ENCODE measurements at places on chromosomes 4 and X.

DNA sequence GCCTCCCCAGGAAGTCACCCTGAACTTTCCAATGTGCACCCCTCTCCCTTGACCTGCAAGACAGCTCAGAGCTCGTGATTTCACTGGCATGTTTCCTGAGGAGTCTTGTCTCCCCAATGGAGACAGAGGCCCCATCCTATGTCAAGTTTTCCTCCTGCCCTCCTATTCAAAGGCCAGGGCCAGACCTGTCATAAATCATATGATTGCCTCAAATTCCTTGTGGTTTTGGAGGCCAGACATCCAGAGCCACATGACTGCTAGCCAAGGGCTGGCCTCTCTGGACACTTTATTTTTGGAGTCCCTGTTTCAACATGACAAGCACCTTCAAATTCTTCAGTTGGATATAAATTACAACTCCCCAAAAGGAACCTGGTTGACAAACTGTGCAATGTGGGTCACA lies 76.0 kb upstream of the TFDP3 start:
- no peak for DNase-seq

DNA sequence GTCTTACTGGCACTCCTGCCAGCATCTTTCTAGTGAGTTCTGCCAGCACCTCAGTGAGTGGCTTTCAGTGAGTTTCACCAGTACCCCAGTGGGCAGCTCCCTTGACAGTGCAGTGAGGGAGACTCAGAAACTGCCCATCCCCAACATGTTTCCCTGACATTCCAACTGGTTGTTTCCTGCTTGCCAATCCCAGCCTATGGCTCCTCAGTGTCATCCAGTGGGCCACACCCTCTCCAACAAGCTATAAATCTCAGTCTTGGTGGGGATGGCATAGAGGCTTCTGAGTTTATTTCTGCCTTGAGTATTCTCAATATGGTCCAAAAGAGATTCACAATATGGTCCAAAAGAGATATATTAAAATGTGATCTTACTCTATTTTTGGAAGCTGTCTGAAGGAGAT lies 461.2 kb upstream of the NR3C2 start:
- DNase-seq: no peak

- DNase-seq: no peak
Measured at GRCh38 chr4:8591626-8592365, 769 bp upstream of the CPZ start.

DNA sequence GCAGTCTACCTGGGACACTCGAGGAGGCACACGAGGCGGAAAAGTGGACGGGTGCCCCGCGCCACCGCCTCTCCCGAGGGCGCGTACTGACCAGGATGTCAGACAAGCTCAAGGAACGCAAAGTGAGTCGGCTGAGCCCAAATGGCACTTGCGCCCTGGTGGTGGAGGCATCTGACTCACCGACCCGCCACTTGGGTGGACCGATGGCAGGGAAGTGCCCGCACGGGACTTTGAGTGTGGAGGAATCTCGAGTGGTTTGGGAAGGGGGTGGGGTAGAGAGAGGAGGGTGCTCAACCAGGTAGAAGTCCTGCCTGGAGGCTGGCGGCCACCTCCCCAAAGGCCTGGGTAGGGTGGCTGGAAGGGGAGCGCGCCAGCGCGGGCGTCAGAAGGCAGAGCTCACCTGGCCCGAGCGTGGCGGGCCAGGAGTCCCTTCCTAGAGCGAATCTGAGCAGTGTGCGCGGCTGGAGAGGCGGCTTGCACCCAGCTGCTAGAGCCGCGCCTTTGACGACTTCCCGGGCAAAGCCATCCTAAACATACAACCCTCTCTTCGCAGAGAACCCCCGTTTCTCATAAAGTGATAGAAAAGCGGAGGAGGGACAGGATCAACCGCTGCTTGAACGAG lies 655 bp downstream of the HELT start:
- DNase-seq: no peak

DNA sequence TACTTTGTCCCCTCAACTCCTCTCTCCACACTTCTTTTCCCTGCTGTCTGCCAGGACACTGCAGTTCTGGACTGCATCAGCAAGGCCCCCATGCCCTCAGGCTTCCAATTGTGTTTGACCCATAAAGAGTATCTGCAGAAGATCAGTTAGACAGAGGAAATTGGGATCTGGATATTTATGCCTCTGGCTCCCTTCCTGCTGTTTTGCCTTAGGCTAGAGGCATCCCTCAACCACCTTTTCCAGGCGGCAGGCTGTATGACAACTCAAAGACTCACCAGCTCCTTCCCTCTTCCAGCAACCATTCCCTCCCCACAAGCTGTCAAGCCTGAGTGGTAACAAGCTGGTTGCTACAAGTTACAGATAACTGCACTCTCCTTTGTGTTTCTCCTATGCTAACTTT lies 66.4 kb upstream of the NDP start:
- no peak for DNase-seq

GRCh38 chrX:68934922-68935321 lies 106.1 kb downstream of the EFNB1 start:
- no peak for DNase-seq

GRCh38 chrX:31449965-31450364 lies 378.1 kb upstream of the FTHL17 start:
- DNase-seq: no peak

- DNase-seq: no peak
Measured at GRCh38 chrX:74351760-74352159, 47.8 kb downstream of the ZCCHC13 start.

DNA sequence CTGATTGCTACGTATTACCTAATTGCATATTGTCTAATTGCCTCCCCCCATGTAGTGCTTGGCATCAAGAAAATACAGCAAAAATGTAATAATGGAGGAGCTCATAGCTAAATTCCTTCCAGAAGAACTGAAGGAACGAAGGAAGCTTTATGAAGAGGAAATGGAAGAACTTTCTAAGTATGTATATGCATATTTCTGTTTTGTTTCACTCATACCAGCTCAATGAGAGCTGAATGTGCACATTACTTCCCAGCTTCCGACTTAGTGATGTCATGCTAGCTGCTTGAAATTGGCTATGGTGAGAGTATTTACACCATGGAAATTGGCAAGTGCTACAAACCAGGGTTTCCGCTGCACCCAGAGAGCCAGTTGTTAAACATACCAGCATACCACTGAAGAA lies 34.7 kb downstream of the LONRF3 start:
- DNase-seq: no peak

GRCh38 chr4:100823066-100823992 lies 305.5 kb upstream of the EMCN start:
- DNase-seq: no peak

GRCh38 chrX:69126642-69127041 lies 38.6 kb downstream of the PJA1 start:
- DNase-seq: no peak

GRCh38 chr4:137707626-137708025 lies 175.3 kb upstream of the PCDH18 start:
- DNase-seq: no peak

GRCh38 chr4:74590476-74590875 lies 145.5 kb downstream of the AREG start:
- DNase-seq: no peak

DNA sequence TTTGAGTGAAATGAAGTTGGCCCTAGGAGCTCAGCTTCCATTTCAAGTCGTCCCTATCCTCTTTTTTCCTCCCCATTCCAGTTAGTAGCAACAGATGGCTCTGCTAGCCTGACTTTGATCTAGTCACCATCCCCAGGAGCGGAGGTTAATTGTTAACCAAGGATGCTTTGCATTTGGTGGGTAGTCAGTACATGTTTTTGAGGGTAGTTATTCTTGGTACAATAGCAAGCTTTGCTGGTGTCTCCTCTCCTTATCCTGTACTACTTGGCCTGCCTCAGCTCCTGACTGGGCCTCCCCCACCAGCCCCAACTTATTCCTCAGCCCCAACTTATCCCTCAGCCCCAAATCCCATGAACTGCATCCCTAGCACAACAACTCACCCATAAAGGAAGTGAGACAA lies 14.8 kb upstream of the RTL5 start:
- DNase-seq: no peak

DNA sequence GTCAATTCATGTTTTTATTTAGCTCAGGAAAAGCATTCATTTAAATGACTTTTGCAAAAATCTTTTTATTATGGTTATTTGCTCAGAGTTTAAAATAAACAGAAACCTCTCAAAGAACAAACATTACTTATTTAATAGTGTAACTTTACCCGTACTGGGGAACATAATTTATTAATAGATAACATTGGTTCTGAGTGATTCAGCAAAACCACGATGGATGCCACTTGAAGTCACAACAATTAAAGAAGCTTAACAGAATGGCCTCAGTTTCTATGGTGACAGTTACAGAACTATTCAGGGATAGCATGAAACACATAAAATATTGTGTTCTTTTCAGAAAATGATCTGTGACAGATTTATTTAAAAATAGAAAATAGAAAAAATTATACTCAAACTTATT lies 368.7 kb downstream of the CCSER1 start:
- no peak for DNase-seq

Data from activated CD4-positive, alpha-beta T cell treated with anti-CD3 and anti-CD28 coated beads, Interleukin-2, amount 50 U/mL, for 4 hours (primary cell).